ENCODE measurements at places on chromosomes 12 and 14.

DNA sequence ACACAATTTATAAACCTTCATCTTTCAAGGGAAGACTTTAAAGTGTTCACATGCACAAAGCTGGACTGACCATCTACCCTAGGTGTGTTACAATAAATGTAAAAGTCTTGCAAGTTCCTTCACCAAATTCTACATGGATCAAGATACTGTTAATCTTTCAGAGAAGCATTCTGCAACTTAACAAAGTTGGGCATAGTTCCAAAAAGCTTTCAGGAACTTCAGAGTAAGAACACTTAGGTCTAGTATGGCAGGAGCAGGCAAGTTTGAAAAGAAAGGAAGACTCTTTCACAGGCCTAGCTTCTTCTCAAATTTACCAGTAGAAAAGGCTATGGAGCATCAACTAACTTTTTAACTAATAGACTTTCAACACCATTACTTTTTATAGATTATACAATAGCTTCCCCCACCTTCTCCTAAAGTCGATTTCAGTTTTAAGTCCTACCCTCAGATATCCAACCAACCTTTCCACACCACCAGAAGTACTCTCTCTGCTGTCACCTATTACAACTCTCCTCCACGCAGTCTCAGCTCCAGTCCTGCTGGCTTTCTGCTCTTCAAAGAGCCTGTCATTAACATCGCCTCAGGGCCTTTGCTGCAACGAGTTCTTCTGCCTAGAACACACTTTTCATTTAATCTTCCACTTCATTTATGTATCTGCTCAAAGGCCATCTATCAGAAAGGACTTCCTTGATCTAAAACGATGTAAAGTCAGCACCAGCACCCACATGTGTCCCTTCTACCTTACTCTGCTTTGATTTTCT, 333.9 kb downstream of the CEP128 start:
- no peak for DNase-seq

DNA sequence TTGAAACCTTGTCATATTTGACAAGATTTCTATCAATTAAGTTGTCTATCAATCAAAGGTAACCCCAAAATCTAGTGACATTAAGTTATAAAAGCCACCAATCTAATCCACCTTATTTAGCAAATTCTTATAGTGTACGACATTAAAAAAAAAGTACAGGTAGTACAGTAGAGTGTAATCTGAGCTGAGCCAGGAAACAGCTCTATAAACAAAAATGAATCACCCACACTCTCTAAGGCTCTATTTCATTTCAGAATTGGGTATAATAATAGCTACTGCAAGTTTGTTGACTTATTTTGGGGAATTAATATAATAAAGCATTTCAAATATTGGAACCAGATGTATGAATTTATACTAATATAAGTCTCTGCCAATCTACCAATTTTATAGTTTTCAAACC, 342.4 kb upstream of the FLRT2 start:
- no peak for DNase-seq

GRCh38 chr12:43336962-43337555, 214.9 kb downstream of the ADAMTS20 start:
- DNase-seq: no peak

DNA sequence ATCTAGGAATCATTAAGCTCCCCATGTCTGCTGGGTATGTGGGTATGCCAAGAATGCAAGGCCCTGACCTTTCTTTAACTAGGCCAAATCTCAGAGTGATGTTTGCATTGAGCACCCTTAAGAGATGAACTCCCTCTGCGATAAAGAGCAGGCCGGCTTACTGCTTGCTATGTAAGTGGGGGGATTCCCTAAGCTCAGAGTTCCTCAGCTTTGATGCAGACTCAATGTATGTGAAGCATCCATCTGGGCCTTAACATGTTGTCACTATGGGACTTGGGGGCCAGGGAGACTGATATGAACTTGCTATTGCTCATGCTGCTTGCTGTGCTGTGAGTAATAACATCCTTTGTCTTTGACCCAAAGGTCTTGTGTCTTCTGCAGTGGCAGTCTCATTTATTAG, 149.7 kb downstream of the C12orf75 start:
- no peak for DNase-seq

DNA sequence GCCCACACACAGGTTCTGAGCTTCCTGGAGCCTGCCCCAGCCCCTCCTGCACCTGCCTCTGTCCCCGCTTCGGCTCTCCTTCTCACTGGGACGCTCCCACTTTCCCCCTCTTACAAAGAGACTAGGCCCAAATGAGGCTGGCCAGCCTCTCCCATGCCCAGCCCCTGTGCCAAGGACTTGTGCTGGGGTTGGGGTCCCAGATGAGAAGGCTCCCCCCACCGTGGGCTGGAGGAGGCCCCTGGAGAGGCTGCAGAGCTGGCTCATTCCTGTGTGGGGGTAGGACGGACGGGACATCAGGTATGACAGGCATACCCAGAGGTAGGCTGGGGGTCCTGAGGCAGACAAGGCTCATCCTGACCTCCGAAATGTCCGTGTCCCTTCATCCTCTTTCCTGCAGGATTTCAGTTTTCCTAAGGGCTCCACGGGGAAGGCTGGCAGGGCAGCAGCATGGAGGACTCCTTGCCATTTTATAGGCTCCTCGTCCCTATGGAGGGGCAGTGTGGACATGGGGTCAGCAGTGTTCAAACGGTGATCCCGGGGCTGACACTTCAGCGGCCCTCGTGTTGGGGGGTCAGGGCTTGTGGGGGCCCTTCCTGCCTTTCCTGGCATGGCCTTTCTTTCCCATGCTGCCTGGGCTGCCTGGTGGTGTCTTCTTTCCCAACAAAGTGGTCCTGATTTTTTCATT, 49.1 kb upstream of the MEG3 start:
- DNase-seq: no peak
